ENCODE measurements at places on chromosomes 12 and 14.

DNA sequence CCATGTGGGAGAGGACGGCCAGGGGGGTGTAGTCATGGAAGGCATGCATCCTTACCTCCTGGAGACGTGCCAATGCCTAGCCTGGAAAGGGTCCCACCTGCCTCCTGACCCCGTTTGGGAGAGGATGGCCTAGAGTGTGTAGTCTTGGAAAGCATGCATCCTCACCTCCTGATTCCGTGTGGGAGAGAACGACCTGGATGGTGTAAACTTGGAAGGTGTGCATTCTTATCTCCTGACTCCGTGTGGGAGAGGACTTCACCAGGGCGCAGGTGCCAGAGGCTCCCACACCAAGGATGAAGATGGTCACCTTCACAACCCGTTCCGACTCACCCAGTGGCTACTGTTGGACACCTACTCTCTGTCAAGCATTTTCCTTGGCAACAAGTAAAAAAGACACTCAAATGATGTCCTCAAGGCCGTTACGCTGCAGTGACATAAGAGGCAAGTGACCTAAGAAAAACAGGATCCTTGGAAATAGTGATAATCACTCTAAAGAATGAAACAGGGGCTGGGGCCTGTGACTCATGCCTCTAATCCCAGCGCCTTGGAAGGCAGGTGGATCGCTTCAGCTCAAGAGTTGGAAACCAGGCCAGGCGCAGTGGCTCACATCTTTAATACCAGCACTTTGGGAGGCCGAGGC lies 37.5 kb upstream of the FZD10 start:
- DNase-seq: no peak

GRCh38 chr14:51547260-51547659 lies 104.5 kb upstream of the FRMD6 start:
- peak; percentile 85 for DNase-seq

GRCh38 chr12:52313926-52314325 lies 7.3 kb downstream of the KRT83 start:
- no peak for DNase-seq

DNA sequence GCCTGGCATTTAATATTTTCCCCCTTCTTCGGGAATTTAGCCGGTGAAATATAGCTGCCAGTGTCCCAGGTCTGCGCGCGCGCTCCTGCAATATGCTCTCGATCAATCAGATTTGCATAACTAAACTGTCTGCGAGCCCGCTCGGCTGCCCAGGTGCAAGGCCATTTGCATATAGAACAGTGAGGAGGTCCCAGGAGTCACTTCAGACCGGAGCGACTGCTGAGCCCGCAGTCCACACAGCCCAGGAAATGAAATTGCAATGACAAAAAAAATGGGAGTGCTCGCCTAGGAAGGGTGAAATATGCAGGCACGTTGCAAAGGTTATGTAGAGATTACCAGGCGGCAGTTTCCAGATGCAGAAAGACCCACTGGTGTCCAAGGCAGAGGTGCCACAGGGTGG lies 228.5 kb downstream of the VRK1 start:
- no peak for DNase-seq

GRCh38 chr14:104874571-104875411 lies 9.7 kb downstream of the CEP170B start:
- no peak for DNase-seq

- DNase-seq: peak; percentile 68
These were observed 44.0 kb downstream of the ARMH4 start for GRCh38 chr14:58107947-58108552.

DNA sequence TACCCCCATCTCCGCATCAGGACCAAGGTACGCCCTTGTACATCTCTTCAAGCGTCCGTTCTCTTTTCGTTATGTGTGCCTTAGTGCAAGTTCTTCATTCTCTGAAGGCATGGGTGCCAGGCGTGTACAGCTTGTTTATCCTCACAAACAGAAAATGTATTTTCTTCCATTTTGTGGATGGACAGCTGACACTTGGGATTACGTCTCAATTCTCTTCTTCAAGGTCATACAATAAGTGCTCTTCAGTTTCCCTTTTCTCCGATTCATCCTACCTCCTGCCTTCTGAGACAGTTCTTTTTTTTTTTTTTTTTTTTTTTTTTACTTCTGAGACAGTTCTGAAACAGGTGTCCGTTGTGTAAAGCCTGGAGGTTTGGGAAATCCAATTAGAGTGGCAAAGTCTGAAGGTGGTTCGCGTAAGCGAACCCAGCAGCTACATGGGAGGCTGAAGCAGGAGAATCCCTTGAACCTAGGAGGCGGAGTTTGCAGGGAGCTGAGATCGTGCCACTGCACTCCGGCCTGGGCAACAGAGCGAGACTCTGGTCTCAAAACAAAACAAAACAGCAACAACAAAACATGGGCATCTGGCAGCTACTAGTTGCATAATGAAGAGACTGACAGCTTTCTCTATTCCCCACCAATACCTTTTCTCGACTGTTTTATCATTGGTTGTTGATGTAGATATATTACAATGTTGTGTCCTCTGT lies 734 bp downstream of the COX6A1 start:
- no peak for DNase-seq

DNA sequence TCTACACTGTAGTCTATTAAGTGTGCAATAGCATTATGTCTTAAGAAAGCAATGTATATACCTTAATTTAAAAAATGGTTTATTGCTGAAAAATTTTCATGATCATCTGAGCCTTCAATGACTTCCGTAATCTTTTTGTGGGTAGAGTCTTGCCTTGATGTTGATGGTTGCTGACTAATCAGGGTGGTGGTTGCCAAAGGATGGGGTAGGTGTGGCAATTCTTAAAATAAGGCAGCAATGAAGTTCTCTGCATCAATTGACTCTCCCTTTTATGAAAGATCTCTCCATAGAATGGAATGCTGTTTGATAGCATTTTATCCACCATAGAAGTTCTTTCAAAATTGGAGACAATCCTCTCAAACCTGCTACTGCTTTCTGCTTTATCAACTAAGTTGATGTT lies 41.1 kb downstream of the BBS10 start:
- DNase-seq: no peak

DNA sequence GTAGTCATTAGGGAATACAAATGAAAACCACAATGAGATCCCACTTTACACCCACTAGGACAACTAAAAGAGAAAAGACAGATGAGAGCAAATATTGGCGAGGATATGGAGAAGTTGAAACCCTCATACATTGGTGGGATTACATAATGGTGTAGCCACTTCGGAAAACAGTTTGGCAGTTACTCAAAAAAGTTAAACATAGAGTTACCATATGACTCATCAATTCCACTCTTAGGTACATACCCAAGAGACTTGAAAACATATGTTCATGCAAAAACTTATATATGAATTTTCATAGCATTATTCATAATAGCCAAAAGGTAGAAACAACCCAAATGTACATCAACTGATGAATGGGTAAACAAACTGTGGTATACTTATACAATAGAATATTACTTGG lies 27.1 kb downstream of the ALDH1L2 start:
- DNase-seq: no peak

- no peak for DNase-seq
These were observed 78.1 kb downstream of the RPS29 start for GRCh38 chr14:49508124-49508523.

DNA sequence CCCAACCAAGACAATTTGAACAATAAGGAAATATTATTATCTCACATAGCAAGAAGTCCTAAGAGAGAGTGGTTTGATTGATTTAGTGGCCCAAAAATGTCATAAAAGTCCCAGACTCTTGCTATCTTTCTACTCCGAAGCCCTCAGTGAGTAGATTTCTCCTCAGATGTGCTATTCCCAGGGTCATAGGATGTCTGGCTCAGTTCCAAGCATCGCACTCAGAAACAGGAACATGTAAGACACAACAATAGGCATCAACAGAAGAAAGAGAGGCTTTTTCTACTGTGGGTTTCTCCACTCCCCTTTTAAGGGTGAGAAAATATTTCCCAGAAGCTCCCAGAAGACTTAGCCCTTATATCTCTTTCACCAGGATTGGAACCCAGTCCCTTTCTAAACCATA lies 188.1 kb upstream of the CDKN3 start:
- DNase-seq: no peak

DNA sequence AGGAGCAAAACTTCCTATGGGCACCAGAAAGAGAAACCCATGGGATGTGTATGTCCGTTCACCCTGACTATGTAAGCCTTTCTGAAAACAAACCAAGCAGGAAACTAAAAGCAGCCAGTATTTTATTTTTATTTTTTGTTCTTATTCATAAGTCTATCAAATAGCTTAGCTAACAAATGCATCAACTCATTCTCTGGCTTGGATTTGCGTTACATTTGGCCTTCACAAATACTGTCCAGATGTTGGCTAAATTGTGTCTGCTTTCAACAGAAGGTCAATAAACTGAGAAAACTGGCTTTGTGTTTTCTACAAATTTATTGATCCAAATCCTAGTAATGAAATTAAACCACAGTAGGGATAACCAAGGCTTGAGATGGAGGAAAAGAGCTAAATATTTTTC lies 379.0 kb downstream of the NOVA1 start:
- DNase-seq: peak; percentile 60

DNA sequence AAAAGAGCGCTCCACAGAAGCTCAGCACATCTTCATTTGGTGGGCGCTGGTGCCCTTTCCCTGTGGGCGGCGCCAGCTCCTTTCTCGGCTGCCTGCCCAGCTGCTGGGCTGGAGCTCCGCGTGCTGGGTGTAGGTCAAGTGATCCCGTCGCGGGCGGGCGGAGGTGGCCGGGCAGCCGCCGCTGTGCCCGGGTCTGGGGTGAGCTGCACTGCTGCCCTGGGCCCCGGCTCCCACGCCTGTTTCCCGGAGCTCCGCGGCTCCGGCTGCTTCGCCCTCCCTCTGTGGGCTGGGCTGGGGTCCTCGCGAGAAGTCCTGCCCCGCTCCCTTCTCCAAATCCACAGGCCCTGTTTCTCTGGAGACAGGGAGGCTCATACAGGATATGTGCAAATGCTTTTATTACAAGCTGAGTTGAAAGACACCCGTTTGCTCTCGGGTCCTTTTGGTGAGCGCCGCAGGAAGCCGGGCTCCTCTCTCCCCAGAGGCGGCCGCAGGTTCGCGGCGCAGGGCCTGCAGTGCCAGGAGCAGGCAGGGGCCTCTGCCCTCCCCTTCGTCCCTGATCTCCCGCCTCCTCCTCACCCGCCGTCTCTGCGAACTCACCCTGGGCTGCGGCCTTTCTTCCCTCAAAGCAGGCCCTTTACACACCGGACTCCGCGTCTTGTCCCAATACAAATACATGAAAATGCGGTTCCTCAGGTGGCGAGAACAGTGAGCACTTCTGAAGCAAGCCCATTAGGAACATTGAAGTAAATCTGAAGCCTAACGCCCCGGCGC lies 67.8 kb upstream of the CAPRIN2 start:
- no peak for DNase-seq

GRCh38 chr14:73741386-73741875 lies 27.2 kb upstream of the PNMA1 start:
- DNase-seq: no peak

DNA sequence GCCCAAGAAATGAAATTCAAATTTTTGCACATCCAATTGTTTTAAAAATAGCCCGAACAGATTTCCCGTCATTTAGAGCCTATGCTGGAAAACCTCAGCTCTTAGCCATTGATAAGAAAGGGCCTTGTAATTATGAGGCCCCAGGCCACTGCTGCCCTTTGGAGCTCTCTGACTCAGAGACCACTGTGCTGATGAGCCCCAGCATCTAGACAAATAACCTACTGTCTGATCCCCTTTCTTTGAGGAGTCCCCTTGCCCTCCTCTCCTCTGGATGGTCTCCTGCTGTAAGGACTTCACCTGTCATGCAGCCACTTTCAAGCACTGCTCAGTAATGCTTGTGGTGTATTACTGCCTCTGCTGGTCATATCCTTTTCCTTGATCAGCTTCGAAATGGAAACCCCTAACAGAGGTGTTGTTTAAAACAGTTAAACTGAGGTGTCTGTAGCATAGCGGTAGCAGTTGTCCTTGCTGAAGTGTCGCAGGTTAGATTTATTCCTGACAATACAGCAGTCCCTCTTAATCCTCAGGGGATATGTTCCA lies 159.9 kb upstream of the SRRM4 start:
- no peak for DNase-seq

GRCh38 chr12:125888921-125889320 lies 823.7 kb downstream of the AACS start:
- no peak for DNase-seq

DNA sequence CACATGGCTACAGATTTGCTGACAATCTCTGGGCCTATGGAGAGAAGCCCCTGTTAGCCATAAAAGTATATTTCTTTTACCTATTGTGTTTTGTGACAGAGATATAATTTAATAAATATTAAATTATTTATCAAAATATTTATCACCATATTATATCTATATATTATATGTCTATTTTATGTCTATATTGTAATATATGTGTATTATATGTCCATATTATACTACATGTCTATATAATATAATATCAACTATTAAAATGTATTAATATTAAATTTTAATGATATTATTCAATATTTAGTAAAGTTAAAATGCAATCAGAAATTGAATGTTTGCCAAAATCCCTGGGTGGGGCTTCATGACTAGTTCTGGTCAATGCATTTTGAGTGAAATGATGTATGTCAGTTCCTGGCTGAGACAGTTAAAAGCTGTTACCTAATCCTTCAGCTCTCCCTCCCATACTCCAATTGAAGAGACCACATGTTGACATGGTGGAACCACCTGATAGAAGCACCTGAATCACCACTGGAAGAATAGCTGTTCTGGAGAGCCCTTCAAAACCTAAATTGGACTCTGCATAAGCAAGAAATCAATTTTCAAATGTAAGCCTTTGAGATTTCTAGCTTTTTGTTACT lies 357.3 kb upstream of the DDHD1 start:
- peak; percentile 5 for DNase-seq

- DNase-seq: no peak
These were observed 69.0 kb upstream of the VRK1 start for GRCh38 chr14:96727980-96728717.

GRCh38 chr12:75447691-75448393 lies 32.7 kb upstream of the GLIPR1 start:
- no peak for DNase-seq

DNA sequence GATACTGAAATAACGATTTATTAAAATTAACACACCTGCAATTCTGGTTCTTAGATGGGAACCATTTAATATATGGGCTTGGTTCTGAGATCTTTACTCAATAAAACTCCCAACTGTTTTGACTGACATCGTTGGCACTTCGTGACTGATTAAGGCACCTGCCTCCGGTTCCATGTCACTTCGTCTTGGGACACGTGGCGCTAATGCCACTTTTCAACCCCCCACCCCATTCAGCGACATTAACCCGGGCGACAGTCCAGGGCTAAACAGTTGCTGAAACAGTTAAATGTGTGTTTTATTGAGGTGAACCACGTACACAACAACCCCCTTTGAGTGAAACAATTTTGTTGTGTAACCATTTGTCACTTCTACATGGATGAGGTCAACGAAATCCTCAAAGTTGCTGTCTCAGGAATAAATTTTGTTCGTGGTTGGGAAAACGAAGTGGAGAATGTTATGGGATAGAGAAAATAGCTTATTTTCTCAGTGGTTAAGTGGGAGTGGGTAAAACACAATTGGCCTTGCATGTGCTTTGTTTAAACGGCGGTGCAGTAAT lies 9.9 kb upstream of the SLC38A2 start:
- DNase-seq: no peak

GRCh38 chr14:56474419-56475022 lies 105.1 kb upstream of the TMEM260 start:
- peak; percentile 35 for DNase-seq
